ENCODE measurements at places on chromosomes 4 and X.

- DNase-seq: peak; percentile 89
Observed at GRCh38 chr4:8228319-8229250, 29.5 kb downstream of the SH3TC1 start.

DNA sequence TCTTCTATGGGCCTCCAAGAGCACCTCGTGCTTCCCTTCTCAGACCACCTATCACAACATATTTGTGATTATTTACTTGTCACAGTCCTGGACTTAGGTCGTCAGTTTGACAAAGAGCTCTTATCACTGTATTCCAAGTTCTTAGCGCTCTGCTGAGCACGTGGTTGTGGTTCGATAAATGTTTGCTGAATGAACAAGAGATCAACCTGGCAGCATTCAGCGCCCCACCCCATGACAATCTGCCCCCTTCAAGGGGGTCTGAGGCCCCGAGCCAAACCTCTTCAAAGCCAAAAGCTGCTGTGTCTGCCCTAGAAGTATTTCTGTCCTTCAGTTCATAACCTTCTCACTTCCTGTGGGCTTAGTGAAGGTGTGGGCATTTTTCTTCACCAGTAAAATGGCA, 15.0 kb downstream of the RPS4X start:
- no peak for DNase-seq

GRCh38 chrX:101427954-101428353, 19.9 kb downstream of the HNRNPH2 start:
- no peak for DNase-seq

- DNase-seq: no peak
Observed at GRCh38 chrX:106931831-106932491, 11.8 kb downstream of the CLDN2 start.

DNA sequence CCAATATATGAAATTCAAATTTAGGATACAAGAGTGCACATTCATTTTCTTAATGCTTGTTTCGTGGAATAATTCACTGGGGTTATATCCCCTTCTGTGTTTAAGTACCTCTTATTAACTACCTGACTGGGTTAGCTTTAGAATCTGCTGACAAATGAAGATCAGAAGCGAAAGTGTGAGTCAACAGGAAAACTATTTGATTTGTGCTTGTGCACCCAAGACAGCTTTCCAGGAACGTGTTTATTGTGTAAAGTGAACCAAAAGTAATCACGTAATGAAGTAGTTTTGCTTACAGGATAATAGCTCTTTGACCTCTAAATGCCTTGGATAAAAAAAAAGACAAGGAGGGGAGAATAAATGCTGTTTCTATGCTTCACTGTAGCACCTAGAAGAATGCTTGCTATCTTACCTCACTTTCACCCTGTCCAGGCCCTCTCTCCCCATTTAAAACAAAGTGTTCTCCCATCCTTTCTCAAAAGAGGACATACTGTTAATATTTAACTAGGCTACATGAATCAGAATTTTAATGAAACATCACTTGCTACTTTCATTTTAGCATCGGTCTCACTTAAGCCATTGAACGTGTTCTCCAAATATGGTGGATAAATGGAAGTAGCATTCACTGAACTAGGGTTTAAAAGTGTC, 141.9 kb downstream of the THOC2 start:
- DNase-seq: no peak

- no peak for DNase-seq
Observed at GRCh38 chr4:6527259-6527658, 47.7 kb upstream of the MAN2B2 start.

DNA sequence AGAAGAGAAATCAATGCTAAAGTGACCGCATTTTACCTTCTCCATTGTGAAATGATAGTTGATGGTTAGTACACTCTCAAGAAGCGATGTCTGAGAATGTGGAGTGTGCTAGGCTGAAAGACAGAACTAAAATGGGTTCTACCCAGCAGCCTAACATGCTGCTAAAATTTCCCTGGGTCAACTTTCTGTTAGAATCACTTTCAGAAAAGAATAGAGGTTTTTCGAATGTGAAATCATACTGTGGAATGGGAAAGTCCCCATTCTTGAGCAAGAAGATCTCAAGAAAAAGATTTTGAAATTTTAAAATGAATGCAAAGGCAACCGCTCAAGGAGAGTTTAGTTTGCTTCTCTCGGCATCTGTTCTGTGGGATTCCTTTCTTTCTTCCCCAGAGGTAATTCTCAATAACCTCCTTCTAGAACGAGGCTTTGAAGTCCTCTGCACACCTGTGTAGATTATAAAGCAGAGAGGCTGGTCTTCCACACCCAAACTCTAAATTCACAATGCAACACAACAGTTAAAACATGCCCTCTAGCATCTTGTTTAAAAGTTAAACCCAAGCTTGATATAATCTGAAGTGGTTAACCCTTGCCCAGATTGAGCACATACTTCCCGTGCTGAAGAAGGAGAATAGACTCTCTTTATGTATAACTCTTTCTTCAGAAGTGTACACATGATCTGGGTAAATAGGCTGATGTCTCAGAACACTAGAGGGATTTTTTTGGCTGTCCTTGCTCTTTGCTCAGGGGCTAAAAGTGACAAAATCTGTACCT, 208.7 kb upstream of the KLF3 start:
- no peak for DNase-seq

- DNase-seq: no peak
Observed at GRCh38 chr4:46980851-46981250, 12.5 kb downstream of the GABRA4 start.

- DNase-seq: no peak
Observed at GRCh38 chrX:44401151-44401550, 57.7 kb upstream of the EFHC2 start.

DNA sequence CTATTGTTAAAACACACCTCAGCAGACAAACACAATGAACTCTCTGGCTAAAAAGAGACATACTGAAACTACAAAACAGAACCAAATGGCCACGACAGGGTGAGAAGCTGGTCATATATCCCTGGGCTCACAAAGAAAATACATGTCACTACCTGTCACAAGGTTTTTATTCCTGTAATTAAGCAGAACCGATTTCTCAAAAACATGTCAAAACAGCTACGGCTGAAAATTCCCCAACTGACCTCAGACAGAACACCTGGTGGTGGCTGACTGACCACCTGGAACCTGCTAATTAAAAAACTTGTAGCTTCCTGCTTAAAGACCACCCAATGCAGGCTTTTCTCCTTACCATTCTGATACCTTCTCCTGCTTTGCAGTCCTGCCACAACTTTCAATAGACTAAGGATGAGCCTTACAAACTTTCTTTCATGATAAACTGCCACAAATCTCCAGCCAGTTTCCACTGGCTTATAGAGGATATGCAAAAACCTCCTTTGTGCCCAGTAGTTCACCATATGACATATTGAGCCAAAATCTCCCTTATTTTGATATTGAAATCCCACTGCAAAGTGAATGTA, 571.9 kb downstream of the SPOCK3 start:
- DNase-seq: no peak
